ENCODE measurements at places on chromosomes 16 and 17.
A peak's percentile ranks its signal among the peaks of the same experiment; 100 is the strongest.

- no peak for DNase-seq
Measured at GRCh38 chr16:88418869-88419268, 34.2 kb upstream of the ZFPM1 start.

DNA sequence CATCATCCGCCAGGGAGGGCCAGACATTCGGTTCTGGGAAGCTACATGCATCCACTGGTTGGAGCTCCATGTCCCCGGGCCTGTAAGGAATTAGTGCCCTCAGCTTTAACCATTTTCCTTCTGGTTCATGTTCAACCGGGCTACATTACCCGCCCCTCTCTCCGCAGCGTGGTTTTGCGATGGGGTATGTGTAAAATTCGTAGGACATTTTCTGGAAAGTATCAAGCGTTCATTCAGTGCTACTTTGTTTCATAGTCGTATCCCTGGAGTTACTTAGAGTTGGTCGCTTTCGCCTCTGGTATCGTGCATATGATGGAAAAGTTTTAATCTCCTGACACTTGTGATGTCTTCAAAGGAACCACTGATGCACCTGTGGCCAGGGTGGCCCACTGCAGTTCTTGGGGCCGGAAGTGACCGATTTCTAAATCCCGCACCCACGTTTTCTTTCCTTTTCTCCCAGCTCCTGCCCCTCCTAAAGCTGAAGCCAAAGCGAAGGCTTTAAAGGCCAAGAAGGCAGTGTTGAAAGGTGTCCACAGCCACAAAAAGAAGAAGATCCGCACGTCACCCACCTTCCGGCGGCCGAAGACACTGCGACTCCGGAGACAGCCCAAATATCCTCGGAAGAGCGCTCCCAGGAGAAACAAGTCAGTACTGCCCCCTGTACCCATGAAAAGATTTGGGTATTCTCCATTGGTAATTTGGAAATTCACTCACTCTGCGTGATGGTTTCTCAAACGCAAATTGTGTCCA, 637 bp downstream of the RPL23A start:
- peak; percentile 57 for DNase-seq

GRCh38 chr17:39704821-39705551, 5.1 kb downstream of the ERBB2 start:
- DNase-seq: no peak

DNA sequence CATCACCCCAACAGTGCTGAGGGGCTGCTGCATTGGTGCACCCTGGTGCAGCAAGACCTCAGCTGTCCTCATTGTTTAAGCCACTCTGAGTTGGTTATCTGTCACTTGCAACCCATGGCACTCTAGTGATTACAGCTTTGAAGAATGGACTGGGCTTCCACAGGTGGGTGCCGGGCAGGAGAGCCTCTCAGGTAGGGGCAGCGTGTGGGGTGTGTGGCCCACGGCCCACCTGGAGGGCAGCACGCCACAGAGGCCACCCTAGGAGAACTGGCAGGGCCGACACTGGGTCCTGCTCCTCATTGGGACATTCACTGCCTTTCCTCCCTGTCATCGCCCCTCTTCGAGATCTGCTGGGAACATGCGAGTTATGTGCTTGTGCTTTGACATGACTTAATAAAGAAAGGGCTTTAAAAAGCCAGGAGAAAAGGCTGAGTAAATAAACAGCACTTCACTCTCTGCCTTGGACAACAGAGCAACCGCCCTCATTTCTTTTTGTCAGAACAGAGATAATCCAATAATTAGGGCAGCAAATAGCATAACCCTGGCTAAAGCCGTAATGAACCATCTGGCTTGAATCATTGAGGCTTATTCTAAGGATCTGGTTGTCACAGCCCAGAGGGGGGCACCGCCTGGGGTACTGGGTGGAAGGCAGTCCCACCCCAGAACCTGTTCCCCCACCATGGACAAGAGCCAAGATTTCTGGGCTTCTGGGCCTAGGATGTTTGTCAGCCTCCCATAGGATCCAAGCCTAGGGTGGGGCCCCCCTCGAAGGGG, 3.0 kb downstream of the DOC2B start:
- no peak for DNase-seq

- DNase-seq: peak; percentile 48
Measured at GRCh38 chr17:45857977-45858708, 13.5 kb downstream of the SPPL2C start.

- peak; percentile 46 for DNase-seq
Measured at GRCh38 chr16:28202147-28202746, 9.5 kb downstream of the XPO6 start.

- no peak for DNase-seq
Measured at GRCh38 chr16:23029733-23030420, 119.4 kb downstream of the USP31 start.

DNA sequence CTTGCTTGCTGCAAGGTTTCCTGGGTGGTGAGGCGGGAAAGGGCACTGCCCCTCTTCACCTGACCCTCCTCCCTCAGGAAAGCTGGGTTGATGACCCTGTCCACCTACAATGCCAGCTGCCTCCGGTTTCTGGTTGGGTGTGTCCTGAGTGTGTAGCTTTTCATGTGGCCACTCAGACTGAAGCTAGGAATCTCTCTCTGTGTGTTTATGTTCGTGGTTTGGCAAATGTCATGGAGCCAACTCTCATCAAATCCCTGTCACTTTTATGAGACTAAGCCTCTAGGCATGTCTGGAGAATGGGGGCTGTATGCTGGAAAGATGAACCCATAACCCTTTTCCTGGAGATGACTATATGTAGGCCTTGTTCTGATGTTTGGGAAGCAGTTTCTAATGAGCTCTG, 17.1 kb downstream of the PLEKHG4 start:
- no peak for DNase-seq

DNA sequence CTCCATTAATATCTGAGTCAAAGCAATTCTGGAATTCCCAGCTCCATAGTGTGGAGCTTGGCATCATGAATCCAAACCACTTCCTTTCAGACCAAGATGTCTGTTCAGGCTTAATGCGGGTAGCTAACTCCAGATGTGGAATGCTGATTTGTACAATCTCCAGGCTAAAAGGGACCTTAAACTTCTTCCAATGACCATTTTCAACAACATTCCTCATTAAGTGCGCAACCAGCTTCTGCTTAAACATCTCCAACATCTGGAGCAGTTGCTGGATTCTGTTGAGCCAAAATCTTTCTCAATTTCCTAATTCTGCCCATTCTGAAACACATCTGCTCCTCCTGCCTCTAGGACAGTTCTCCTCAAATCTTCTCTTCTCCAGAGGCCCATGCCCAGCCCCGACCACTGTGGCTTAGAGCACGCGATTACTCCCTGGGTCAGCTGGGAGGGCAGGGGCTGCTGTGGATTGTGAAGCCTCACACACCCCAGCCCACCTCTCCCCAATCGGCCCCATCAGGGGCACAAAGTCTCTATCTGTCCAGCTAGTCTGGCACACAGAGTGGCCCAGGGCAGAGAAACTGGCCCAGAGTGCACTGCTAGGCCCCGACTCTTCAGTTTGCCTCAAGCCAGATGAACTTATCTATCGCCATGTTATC, 36.2 kb downstream of the ASPA start:
- DNase-seq: no peak

DNA sequence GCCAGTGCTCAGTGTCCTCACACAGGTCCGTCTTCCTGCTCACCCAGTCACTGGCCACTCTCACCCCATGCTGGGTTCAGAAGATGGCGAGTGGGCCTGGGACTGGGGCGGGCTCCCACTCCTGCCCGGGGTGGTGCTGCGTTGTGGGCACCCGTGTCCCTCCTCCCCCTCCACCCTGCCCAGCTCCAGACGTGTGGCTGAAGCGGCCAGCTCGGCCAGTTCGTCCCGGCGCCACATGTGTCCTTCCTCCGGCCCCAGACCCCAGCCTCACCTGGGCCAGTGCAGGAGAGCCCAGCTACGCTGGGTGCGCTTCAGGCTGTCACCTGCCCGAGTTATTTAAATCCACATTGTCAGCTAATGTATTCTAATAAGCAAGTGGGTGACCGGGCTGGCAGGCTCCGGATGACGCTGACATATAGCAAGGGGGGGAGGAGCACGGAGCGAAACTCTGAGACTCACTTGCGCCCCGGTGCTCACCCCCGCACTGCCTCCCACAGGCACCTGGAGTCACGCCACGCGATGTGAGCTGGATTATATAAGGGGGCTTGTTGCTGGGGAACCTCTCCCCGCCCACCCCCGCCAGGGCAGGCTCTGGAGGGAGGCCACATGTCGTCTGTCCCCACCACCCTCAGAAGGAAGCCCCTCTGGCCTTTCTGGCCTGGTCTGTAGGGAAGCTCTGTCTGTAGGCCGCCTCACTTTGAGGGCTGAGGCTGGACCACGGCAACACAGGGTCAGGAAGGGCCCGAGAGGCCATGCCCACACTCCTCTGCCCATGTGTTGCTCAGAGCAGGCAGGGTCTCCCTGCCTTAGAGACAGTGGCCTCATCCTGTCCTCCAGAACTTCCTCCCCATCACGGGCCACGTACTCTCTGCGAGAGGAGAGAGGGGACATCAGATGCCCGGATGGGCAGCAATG, 7.1 kb upstream of the BAIAP2 start:
- DNase-seq: no peak

DNA sequence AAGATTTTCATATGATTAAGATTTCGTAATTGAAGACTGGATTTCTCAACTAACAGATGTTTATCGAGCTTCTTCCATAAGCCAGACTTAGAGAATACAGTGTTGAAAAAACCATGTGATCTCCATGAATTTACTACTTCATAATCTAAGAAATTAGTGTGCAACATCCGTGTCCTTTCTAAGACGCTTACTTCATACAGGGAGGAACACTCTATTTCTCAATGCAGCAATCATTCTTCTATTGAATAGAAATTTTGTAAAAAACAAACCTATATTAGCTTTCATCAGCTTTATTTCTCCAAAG, 946.3 kb downstream of the KCNJ2 start:
- DNase-seq: no peak

DNA sequence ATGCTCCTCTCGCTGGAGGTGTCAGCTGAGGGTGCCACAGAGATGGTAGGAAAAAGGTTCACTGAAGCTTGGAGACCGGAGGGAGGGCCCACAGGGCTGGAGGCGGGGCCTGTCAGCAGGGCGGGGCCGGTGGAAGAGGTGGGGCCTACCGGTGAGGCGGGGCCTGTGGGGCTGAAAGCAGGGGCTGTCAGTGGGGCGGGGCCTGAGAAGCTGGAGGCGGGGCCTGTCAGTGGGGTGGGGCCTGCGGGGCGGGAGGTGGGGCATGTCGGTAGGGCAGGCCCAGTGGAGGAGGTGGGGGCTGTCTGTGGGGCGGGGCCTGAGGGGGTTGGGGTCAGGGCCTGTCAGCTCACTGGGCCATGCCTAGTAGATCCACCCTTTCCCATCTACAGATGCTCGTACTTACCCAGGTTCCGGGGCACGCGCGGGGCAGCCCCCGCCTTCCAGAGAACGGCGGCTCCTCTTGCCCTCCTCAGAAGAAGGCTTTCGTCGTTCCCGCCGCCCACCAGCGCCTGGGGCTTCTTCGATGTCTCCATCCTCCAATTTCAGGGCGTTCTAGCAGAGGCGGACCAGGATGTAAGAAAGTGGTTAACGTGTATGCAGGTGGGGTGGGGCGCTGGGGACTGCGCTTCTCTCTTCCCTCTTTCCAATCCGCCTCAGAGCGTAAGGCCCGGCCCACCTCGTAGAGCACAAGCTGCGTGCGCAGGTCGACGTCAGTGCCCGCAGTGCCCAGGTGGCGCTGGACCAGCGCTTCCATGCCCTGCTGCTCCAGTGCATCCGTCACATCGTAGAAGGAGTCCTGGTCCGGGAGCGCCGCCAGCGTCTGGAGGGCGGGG, 9.8 kb downstream of the TMEM208 start:
- peak; percentile 91 for DNase-seq

DNA sequence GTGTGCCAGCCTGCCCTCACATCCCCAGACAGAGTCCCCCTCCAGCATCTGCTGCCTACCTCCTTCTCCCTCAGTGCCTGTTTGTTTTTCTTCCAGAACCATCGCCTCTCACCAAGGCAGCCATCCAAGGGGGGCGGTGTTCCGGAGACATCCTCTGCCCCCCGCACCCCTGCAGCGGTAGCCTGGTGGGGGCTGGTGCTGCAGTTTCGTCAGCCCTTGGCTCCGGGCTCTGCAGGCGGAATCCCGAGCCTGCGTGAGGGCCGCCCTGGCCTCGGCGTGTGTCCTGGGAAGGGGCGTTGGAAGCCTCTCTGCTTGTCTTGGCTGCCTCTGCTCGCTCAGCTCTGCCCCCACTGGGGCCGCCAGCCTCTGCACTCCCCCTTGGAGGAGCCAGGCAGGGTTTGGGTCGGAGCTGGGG, 126.0 kb upstream of the CIBAR2 start:
- DNase-seq: no peak

Data from hematopoietic multipotent progenitor cell treated with erythropoietin and hydrocortisone succinate and interleukin-3 and kit ligand, for 4 days (in vitro differentiated cells).